ENCODE measurements at places on chromosomes 12 and 14. TPM values are rescaled to one million over a fixed set of nuclear protein-coding genes. Genes with fewer than 3 reads are reported as not detected.

C12orf54 gene
- not detected for total RNA-seq

DNA sequence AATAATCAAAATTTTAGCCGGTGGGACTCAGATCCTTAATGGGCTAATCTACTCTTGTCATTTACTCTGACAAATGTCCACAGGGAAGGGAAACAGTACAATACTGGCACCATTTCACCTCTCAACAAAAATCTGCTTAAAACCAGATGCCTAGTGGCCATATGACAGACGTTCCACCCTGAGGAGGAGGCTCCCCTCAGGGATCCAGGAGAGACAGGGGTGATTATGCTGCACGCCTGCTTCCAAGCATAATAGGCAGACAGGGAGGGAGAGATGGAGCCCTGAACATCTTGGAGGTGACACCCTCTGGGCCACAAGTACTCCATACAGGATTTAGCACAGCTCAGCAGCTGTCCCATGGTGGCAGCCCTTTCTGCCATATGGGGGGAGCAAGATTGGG lies 24.8 kb upstream of the AKAP6 start:
- H3K27me3 ChIP-seq = no peaks in the 10 kb centered on the region
- DNase-seq = no peak
- H3K27ac ChIP-seq = no peak overlapping the region
- H3K4me1 ChIP-seq = peaks cover 15% of the 10 kb centered on the region
- no peak overlapping the region for H3K4me3 ChIP-seq

DNA sequence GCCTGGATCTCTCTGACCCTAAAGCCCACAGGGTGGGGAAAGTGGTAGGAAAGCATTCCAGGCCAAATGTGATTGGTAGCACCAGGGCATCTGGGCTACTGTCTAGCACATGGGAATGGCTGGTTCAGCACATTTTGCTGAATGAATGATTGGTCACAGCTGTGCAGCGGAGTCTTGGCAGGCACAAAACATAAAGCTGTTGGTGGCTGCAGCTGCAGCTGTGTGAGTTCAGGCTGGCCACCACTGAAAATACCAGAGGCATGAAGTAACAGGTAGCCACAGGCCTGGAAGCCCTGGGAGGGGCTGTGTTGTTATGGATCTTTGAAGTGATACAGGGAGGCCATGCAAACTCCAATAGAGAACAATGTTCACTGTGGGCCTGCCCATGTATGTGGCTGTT lies 72.7 kb downstream of the MYRFL start:
- no peaks in the 10 kb centered on the region for H3K36me3 ChIP-seq
- no peak overlapping the region for H3K4me3 ChIP-seq
- H3K27me3 ChIP-seq = peaks cover 4% of the 10 kb centered on the region
- H3K27ac ChIP-seq = peak overlapping the region; percentile 70
- peaks cover 25% of the 10 kb centered on the region for H3K4me1 ChIP-seq

- H3K27ac ChIP-seq = peak overlapping the region; percentile 32
- no peaks in the 10 kb centered on the region for H3K27me3 ChIP-seq
- H3K4me1 ChIP-seq = peaks cover 48% of the 10 kb centered on the region
- H3K4me3 ChIP-seq = peak overlapping the region; percentile 54
Observed at GRCh38 chr14:22926316-22926715, 2.9 kb downstream of the PRMT5 start.

PRKD1 gene
- total RNA-seq = 21.3 TPM

DNA sequence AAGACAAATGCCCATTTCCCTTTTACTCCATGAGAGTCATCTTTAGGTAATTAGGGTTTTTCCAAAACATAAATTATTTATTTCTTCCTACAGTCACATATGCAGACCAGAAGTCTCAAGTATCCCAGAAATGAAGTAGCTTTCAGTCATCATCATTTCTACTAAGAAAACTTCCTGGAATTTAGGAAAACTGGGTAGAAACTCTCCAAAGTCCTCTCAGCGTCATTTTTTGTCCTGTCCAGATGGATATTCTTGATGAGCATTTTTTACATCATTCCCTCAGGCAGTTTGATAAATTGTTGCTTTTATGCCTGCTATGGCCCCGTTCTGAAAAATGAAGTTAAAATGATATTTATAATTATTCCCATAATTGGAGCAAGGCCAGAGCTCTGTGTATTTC lies 93.9 kb upstream of the DCN start:
- H3K27me3 ChIP-seq = no peaks in the 10 kb centered on the region
- no peak overlapping the region for H3K27ac ChIP-seq

DNA sequence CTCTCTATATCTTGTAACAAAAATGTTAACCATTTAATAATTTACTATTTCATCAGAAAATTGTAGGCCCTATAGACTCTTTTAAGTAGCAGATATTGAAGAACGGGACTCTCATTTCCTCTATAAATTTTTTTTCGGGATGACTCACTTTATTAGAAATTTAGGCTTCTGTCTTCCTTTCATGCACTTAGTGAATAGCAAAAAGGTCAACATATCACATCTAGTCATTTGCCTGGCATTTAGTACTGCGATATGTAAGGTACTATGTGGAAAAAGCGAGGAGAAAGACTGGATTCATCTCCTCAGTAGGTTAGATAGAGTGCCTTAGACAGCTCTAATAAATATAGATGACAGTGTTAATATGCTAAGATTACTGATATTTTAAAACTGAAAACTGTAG lies 166.3 kb upstream of the PTPRQ start:
- peaks cover 13% of the 10 kb centered on the region for H3K36me3 ChIP-seq
- H3K27ac ChIP-seq = no peak overlapping the region
- H3K4me3 ChIP-seq = 0 out of 2 replicates have a peak overlapping the region, but pooled peaks have one; percentile 8
- H3K27me3 ChIP-seq = no peaks in the 10 kb centered on the region

DNA sequence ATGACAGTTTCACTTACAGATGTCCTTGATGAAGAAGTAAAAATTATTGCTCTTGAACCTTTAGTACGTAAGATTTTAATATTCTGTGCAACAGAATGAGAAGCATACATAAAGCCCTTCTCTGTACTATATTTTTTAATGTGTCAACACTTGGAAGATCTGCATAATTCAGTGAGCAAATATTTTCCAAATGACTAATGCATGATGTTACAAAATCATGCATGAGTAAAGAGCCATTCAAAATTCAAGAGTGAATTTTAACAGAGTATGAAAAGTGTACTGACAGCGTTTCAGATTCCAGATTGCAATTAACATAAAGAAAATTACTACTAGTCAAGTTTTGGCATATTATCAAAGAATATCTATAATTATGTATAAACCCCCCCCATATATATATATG lies 101.4 kb upstream of the BBS10 start:
- peak overlapping the region; percentile 77 for H3K27ac ChIP-seq
- H3K27me3 ChIP-seq = no peaks in the 10 kb centered on the region
- H3K36me3 ChIP-seq = peaks cover 21% of the 10 kb centered on the region

DNA sequence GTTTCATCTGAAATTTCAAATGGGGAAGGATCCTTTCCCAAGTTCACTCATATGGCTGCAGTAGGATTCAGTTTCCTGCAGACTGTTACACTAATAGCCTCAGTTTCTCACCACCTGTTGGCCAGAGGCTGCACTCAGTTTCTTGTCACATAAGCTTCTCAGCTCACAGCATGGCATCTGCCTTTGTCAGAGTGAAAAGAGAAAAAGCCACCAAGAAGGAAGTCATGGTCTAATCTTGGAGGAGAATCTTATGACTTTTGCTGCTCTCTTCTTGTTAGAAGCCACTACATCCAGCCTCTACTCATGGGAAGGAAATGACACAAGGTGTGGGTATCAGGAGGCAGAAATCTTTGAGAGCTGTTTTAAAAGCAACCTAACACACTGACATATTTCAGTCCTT lies 39.4 kb upstream of the BTG1 start:
- H3K27ac ChIP-seq = no peak overlapping the region
- no peak overlapping the region for H3K4me3 ChIP-seq
- DNase-seq = no peak
- no peaks in the 10 kb centered on the region for H3K36me3 ChIP-seq
- H3K27me3 ChIP-seq = peaks cover 6% of the 10 kb centered on the region
- H3K4me1 ChIP-seq = peaks cover 7% of the 10 kb centered on the region

KLRB1 gene
- not detected for total RNA-seq

SSTR1 gene
- total RNA-seq = 118 TPM

CIROP gene
- total RNA-seq = not detected

OTX2 gene
- not detected for total RNA-seq

DNA sequence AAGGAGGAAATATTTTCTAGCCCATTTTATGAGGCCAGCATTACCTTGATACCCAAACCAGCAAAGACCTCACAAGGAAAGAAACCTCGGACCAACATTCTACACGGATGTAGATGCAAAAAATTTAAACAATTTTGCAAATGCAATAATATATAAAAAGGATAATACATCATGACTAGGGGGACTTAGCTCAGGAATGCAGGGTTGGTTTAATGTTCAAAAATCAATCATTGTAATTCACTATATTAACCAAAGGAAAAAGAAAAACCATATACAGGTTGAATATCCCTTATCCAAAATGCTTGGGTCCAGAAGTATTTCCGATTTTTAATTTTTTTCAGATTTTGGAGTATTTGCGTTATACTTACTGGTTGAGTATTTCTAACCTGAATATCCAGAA lies 33.0 kb downstream of the TPCN1 start:
- DNase-seq = no peak
- peaks cover 16% of the 10 kb centered on the region for H3K36me3 ChIP-seq
- no peak overlapping the region for H3K27ac ChIP-seq

DNA sequence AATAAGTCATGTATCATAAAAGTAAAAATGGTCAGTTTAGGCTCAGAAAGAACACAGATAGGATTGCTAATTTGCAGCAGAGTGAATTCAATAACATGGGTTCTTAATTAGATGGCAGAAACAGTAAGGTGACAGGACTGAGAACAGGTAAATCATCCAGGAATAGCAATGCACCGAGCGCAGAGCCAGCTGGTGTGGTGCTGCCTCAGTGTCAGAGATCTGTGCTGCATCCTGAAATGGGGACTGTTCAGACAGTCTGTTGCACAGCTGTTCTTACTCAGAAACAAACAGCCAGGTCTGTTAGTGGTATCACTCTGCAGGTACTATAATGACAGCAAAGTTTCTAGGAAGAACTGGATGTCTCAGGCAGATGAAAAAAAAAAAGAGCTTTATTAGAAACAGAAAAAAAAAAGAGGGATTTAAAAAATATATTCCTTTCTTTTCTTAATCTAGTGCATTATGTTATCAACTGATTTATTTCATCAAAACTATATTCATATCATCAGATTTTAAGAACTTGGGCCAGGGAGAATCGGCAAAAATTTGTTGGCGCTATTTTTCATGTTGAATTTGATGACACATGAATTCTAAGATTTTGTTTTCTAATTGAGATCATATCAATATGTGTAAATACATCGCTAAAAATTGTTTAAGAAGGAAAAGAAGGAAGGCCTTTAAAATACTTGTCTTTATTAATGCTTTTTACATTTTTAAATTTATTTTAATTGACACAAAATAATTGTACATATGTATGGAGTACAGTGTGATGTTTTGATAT lies 501.8 kb downstream of the PRKD1 start:
- no peak overlapping the region for H3K27ac ChIP-seq
- H3K4me3 ChIP-seq = no peak overlapping the region
- no peak for DNase-seq
- no peaks in the 10 kb centered on the region for H3K4me1 ChIP-seq
- H3K36me3 ChIP-seq = no peaks in the 10 kb centered on the region

DNA sequence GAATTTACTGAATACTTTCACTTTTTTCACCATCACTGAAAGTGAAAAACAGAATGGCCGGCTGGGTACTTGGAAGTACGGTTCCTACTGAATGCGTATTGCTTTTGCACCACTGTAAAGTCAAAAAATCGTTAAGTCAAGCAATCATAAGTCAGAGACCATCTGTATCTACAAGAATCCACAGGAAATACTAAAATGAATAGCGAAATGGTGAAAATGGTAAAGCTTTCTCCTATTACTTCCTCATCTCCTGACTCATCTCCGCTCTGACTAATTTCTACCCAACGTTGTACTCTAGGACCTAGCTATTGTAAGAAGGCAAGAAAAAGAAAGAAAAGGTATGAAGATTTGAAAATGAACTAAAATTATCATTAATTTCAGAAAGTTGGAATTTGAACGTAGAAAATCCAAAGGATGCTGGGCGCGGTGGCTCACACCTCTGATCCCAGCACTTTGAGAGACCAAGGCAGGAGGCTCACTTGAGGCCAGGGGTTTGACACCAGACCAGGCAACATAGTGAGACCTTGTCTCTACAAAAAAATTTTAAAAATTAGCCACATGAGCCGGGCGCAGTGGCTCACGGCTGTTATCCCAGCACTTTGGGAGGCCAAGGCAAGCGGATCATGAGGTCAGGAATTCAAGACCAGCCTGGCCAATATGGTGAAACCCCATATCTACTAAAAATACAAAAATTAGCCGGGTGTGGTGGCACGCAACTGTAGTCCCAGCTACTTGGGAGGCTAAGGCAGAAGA lies 5.3 kb upstream of the CDCA4 start:
- H3K27ac ChIP-seq = peak overlapping the region; percentile 93
- no peaks in the 10 kb centered on the region for H3K27me3 ChIP-seq
- peaks cover 66% of the 10 kb centered on the region for H3K4me1 ChIP-seq
- peak overlapping the region; percentile 21 for H3K4me3 ChIP-seq
- peak; percentile 43 for DNase-seq

DNA sequence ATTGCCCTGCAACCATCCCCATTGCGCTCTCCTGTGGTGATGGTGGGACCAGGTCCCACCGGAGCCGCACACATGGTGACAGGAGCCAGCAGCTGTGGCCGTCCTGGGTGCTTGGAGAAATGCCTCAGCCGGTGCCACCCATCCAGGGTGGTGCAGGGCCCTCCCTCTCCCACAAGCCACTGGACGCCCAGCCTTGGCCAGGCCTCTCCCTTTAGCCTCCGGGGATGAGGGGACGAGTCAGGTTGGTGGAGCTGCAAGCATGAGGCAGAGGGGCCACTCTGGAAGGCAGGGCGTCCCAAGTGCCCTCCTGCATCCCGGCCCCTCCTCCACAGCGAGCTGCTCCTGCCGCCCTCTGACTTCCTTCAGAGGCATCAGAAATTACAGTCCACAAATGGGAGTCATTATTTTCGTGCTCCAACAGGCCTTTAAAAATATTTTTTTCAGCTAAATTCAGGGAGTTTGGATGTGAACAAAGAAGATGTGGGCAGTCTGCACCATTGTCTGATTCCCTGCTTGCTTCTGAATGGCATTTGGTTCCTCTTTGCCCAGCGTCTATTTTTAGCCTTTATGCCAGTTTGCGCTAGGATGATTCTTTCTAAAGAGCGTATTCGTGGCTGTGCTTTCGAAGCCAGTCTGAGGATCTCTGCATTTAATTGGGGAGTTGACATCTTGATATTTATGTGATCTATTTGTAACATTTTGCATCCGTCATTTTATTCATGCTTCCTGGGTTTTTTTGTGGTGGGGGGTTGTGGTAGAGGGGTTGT lies 189.4 kb downstream of the ADGRD1 start:
- no peaks in the 10 kb centered on the region for H3K36me3 ChIP-seq
- H3K27ac ChIP-seq = no peak overlapping the region
- H3K4me3 ChIP-seq = no peak overlapping the region
- no peak for DNase-seq
- no peaks in the 10 kb centered on the region for H3K4me1 ChIP-seq

- H3K27ac ChIP-seq = no peak overlapping the region
- no peaks in the 10 kb centered on the region for H3K4me1 ChIP-seq
- no peak for DNase-seq
Observed at GRCh38 chr12:52461693-52462092, 9.7 kb upstream of the KRT6B start.

- H3K27me3 ChIP-seq = peaks cover 37% of the 10 kb centered on the region
- no peaks in the 10 kb centered on the region for H3K36me3 ChIP-seq
- no peak overlapping the region for H3K27ac ChIP-seq
- H3K4me1 ChIP-seq = peaks cover 2% of the 10 kb centered on the region
Observed at GRCh38 chr12:52316701-52317100, 4.5 kb downstream of the KRT83 start.

SYNDIG1L gene
- not detected for total RNA-seq

GRCh38 chr14:78162202-78162601 lies 8.0 kb upstream of the NRXN3 start:
- peaks cover 2% of the 10 kb centered on the region for H3K27me3 ChIP-seq
- DNase-seq = no peak
- H3K27ac ChIP-seq = no peak overlapping the region

WDHD1 gene
- total RNA-seq = 8.7 TPM
